ENCODE measurements at places on chromosomes 2 and 18.

- DNase-seq, result no peak
Observed at GRCh38 chr2:55134316-55134706, 84.1 kb upstream of the RTN4 start.

DNA sequence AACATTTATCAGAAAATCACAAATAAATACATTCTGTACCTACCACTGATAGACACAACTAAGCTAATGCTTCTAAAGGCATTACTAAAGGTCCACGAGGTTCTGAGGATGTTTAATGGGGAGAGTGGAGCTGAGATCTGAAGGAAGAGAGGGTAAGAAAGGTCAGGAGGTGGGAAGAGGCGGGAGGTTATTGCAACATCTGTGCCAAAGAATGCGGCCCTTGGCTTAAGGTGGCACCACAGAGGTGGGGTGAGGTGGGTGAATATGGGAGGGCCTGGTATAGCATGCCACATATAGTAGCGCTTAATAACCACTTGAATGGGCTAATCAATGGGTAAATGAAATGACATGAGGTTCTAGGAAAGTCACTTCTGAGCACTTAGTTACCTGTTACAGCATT lies 217.8 kb upstream of the ATP5MC3 start:
- no peak for DNase-seq

GRCh38 chr2:28173377-28173776 lies 219.3 kb upstream of the FOSL2 start:
- no peak for DNase-seq

- no peak for DNase-seq
Observed at GRCh38 chr18:53701697-53702096, 522.8 kb downstream of the MBD2 start.

DNA sequence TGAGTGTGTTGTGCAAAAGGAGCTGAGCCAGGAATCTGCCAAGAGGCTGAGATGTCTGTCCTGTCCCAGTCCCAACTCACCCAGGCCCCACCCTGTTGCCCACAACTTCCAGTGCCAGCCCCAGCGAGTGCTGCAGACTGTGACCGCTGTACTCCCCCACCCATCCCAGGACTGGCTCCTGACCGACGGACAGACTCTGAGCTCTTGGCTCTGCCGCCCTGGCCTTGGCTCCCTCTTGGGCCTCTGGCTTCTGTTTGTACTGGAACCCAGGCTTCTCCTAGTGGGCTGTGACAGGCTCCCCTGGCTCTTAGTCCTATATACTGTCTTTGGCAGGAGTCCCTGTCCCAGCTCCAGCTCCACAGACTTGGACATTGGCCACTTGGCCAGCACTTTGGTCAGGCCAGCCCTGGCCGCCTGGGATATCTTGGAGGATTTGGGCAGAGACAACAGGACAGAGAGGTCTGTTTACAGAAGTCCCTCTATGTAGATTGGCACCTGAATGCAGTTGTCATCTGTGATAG lies 41.1 kb downstream of the ACOXL start:
- no peak for DNase-seq

- DNase-seq, result no peak
Observed at GRCh38 chr2:26412091-26412673, 10.5 kb downstream of the DRC1 start.

DNA sequence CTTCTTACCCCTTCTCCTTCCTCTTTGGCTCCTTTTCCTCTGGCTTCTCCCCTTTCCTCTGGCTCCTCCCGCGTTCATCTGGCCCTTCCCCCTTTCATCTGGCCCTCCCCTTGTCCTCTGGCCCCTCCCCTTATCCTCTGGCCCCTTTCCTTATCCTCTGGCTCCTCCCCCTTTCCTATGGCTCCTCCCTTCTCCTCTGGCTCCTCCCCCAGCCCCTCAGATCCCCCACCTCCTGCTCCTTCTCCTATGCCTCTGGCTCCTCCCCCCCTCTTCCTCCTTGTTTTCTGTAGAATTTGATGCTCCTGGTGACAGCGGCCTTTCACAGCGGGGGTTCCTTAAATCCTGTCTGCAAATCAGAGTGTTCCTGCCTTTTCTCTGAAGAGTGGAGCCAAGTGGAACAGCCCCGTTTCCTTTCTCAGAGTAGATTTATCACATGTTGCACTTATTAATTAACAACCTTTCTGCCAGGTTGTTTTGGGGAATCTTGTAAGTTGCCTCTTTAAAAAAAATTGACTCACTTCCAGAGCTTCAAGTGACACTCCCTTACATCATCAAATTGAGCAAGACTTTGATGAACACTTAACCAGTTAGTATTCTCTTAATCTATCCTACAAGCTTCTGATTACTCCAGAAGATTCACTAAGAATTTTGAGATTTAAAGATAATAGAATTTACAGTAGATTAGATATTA lies 27.9 kb downstream of the FABP1 start:
- DNase-seq, result peak; percentile 34

DNA sequence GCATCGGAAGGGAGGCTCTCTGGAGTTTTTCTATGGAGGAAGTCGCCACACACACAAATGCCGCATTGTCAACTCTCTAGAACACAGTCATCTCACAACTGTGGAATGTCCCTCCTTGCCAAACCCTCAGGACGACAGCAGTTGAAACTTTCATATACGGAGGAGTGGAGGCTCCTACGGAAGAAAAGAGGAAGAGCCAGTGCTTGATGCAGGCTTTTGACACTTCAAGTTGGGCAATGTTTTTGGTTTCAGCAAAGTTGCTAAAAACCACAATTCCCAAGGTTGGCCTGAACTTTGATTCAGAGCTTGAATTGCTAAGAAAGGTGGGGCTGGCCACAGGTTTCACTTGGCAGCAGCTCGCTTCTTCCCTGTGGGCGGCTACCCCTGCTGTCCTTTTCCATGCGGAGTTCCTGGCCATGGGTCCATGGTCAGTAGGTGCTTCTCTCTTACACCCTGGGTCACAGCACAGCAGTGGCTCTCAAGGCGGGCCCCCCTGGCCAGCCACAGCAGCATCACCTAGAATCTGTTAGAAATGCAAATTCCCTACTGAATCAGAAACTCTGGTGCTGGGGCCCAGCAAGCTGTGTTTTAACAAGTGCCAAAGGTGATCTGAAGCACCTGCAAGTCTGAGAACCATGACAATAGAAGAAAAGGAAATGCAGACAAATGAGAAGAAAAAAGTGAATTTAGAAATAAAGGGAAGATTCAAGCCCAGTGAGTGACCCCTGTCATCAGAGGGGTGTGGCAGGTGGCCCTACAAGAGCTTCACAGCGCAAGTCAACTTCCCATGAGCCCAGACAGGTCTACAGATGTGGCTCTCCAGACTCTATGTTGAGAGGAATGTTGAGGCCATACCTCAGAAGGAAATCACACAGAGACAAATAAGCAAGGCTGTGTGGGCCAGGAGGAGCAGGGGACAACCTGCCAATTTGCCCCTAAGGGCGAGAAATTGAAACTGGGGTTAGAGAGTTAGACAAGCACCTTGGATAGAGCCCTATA lies 856.4 kb downstream of the RNF144A start:
- peak; percentile 72 for DNase-seq

- DNase-seq, result peak; percentile 83
Observed at GRCh38 chr2:97662895-97663625, 784 bp downstream of the ACTR1B start.

DNA sequence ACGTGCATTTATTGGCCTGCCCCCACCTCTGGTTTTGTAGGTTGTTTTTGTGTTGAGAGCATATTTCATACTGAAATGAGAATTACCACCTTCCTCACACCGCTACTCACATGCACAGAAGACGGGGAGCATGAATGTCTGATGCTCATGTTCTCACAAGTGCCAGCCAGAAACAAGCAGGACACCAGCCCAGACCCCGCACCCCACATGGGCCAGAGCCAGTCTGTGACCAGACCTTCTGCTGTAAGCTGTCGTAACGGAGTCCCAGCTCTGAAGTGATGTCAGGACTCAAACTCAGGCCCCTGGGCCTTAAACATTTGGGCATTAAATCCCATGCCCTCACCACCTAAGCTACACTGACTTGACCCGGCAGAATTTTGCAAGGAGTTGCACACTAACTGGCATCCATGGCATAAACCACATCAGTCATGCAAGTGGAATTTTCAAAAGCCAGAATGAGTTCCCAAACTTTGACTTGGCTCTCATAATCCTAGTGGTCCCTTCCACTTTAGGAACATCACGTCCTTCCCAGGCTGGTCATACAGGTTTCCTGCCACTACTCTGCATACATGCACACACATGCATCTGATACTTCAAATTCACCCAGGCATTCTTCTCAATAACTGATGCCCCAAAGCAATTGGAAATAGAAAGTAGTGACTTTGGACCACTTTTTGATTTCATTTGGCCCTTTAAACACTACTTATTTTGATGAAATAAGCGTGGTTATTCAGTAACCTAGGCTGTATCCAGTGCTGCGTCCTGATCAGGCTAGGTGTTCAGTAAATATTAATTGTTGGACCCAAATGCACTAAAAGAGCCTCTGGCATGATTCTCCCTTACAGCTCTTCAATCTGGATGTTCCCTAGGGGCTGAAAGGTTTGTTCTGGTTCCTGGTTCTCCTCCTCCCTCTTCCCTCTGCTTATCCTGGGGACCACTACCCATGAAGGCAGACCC lies 223.1 kb upstream of the ID2 start:
- peak; percentile 6 for DNase-seq

GRCh38 chr2:200625282-200625681 lies 39.5 kb downstream of the AOX1 start:
- DNase-seq, result no peak

DNA sequence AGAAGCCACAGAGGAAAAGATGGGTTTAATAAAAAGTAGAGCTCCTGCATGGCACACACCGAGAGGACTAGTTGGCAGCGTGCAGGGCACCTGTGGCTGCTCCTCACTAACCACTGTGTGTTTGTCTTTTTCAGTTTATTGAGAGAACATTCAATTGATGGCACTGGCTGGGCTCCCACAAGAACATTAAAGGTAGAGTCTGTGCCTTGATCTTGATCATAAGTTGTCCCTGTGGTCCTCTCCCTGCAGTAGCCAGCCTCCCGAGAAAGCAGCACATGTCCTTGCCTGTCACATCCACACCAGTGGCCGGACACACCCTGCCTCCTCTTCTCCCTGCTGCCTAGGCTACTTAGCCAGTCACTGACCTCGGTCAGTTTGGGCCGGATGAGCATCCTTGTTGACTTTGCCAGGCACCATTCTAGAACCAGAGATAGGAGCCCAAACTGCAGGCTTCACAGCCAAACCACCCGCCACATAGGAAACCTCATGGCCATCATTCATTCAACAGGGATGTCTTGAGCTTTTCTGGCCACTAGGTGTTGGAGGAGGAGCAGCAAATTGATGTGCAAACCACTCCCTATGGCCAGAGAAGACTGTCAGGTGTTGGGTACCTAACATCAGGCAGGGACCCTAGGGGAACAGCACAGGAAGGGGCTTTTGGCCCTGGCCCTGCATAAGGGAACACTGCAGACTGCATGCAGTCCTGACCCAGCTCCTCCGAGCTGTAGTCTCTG lies 30.2 kb upstream of the SCLY start:
- no peak for DNase-seq

DNA sequence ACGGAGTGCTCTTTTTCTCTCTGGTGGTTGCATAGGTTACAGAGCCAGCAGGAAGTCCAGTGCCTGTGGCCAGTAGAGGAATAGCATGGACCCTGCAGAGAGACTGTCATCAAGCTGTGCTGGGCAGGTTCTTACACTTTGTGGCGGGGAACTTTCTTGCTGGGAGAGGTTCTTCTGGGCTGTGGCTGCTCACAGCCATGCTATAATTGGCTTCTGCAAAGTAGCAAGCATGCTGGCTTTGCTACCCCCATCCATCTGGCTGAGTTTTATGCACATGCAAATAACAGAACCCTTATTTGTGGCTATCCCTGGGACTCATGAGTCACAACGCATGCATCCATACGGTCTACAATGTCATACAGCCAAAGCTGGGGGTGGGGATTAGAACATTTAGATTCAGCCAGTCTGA lies 68.9 kb downstream of the PLCL1 start:
- peak; percentile 88 for DNase-seq

GRCh38 chr2:42809819-42810120 lies 17.4 kb upstream of the HAAO start:
- DNase-seq, result peak; percentile 83

DNA sequence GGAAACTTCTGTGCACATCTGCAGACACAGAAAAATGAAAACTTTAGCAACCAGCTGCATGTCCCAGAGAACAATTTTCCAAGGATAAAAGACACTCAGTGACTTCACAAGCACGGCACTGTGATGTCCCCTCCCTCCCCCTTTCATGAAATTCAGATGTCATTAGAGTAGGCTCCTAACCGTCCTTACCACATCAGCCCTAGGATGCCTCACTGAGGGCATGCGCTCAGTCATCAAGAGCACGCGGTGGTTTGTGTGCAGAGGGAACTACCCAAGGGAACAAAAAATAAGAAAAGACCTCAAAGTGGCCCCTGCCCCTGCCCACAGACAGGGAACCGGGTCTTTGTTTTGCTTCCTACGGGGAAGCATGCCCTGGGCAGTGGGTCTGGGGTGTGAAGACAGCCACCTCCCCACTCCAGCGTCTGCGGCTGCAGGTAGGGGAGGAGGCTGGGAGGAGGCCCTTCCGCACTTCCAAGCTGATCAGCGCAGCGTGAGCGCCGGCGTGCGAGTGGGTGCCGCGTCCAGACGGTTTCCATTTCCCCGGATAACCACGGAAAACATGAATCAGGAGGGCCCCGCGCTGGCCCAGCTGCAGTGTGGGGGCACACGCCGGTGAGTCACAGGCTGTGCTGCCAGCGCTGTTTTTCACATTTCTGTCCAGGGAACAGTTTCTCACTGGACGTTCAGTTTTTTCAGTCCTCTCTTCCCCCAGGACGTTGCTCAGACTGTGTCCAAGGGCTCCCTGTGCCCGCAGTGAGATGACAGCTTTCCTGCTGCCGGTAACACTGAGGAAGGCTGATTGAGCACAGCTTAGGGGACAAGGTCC lies 70.6 kb downstream of the COPS8 start:
- DNase-seq, result peak; percentile 91

GRCh38 chr2:67560771-67561456 lies 163.8 kb downstream of the ETAA1 start:
- no peak for DNase-seq

DNA sequence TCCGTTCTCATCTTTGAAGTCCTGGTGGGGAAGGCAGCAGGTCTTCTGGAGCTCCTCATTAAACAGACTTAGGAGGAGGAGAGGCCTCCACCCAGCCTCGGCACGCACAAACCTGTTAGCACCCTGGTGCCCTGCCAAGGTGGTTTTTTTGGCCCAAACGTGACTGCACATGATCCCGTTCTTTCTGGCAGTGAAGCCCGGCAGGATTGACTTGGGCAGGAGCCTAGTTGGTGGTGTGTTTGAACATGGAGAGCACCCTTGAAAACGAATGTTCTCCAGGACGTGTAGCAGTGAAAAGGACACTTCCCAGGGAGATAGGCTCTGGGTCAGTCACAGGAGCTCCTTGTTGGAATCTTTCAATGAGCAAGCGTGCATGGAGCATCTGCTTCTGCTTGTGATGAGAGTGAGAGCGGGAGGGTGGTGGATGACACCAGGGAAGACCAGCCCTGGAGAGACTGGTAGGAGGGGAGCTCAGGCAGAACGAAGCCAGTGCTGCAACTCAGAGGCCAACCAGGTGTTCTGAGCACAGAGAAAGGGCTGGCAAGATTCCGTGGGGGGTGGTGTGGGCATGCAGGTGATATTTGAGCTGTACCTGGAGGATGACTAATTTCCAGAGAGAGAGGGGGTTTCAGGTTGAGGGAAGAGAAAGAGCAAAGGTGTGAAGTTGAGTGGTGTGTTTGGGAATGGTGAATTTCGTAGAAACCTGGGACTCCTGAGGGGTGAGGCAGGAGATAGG lies 73.8 kb downstream of the TANC1 start:
- DNase-seq, result no peak

- DNase-seq, result no peak
Observed at GRCh38 chr2:39320162-39320561, 76.4 kb upstream of the CDKL4 start.

- no peak for DNase-seq
Observed at GRCh38 chr2:147657086-147658000, 187.5 kb upstream of the ACVR2A start.
